ENCODE measurements at places on chromosomes 16 and 17.

DNA sequence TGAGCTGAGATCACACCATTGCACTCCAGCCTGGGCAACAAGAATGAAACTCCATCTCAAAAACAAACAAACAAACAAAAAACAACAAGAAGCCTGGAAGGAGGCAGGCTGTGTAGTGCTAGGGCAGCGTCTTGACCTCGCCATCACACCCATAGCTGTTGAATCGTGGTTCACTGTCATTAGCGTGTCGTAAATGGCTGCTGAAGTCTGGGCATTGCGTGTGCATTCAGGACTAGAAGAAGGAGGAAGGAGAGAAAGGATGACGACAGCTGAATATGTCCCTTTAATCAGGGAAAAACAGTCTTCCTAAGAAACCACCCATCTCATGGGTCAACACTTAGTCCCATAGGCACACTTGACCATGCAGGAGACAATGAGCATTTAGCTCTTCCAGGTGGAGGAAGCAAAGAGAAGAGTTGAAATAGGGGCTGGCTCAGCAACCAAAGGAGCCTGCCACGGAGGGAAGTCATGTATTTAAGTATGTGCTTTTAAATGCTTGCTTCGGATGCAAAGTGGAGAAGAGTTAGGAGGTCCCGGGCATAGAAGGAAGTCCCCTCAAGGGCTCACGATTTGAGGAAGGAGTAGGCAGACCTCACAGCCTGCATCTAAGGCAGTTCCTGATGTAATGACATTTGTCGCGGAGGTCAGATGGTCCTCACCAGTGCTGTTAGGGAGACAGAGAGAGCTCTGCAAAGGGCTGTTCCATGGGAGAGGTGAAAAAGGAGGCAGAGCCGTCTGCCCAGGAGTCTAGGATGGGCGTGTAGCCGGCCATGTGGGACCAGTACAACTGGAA, 8.8 kb downstream of the PRSS22 start:
- no peak for DNase-seq

DNA sequence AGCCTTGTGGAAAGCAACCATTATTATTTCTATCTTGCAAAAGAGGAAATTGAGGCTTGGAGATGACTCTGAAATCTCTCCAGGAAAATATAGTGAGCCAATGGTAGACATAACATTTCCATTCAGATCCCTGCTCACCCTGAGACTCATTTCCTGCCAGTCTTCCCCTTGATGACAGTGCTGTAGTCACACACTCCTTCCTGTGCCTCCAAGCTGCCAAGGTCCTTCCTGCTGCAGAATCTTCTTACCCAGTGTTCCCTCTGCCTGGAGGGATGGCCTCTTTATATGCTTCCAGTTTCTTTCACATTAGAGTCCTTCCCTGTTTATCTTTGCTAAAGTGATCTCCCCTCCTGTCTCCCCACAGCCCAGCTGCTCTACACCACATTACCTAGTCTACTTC, 648.1 kb downstream of the TOX3 start:
- no peak for DNase-seq

DNA sequence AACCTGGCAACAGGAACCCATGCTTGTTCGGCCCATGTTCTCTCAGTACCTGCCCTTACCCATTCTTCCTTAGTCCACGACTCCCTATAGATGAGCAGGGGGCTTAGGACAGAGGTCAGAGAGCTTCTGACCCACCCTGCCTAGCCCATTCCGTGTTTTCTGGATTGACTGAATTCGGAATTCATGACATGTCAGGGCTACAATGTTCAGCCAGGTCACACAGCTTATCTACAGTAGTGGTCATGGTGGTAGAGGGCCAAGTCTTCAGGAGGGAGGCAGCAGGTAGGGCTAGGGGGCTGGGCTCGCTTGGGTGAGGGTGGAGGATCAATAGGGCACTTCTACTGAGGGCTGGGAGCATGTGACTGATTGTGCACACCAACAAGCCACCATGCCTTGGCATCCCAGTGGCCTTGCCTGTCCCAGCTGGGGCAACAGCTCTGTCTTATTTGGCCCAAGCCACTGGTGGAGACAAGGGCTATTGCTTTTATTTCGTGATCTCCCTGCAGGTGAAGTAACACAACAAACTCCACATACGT, 3.1 kb downstream of the HEXIM2 start:
- no peak for DNase-seq

GRCh38 chr17:39054111-39054645, 87.0 kb upstream of the FBXO47 start:
- no peak for DNase-seq

DNA sequence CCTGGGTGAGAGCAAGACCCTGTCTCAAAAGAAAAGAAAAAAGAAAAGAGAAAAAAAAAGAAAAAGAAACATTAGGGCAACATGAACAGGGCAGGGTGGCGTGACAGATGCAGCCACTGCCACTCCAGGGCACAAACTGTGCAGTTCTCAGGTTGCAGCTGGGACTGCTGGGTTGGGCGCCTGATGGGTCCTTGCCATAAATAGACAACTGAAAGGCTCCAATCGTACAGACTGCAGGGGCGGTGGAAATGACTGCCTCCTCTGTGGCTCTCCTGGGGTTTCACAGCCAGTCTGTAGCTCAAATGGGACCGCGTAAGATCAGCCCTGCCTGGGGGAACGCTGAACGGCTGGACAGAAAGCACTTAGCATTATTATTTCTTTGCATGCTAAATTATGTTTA, 130.7 kb downstream of the CPPED1 start:
- no peak for DNase-seq

DNA sequence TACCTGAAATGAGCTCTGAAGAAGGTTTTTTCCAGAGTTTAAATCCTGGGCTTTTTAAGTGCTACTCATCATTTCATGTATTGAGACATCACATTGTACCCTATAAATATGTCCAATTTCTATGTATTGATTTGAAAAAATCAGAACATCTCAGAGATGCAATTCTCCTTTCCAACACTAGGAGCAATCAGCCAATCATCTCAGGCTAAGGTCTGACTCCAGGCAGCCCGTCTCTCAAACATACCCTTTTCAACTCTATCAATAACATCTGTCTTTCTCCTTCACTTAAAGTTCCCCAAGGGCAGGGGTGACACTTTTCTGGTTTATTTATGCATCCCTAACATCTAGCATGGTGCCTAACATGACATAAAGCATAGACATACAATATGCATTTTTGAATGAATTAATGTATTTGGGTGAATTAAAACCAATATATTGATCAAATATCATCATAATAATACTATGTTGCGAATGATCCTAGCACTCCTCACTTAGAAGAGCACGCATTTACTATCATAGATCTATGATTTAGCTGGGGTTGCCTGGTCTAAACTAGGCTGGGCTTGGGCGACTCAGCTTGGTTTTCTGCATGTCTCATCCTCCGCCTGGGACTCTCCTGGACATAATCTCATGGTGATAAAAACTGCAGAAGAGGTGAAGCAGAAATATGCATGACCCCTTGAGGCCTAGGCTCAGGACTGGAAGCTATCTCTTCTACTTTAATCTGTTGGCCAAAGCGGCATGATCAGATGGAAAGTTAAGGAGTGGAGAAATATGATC, 5.2 kb upstream of the CDH11 start:
- DNase-seq: no peak

DNA sequence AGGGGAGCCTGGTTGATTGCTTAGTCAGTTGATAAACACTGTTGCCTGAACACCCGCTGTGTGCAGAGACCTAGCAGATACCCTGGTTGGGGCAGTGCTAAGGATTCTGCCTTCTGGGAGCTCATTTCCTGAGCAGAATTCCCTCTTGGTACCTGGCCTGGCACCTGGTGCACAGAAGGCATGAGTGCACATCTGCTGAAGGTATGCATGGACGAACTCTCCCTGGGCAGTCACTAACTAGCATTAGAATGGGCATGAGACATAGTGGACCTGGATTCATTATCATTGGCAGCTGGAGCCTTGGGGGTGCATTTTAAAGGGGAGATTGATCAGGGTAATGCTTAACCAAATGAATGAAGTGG, 13.1 kb downstream of the ADCY7 start:
- DNase-seq: no peak

DNA sequence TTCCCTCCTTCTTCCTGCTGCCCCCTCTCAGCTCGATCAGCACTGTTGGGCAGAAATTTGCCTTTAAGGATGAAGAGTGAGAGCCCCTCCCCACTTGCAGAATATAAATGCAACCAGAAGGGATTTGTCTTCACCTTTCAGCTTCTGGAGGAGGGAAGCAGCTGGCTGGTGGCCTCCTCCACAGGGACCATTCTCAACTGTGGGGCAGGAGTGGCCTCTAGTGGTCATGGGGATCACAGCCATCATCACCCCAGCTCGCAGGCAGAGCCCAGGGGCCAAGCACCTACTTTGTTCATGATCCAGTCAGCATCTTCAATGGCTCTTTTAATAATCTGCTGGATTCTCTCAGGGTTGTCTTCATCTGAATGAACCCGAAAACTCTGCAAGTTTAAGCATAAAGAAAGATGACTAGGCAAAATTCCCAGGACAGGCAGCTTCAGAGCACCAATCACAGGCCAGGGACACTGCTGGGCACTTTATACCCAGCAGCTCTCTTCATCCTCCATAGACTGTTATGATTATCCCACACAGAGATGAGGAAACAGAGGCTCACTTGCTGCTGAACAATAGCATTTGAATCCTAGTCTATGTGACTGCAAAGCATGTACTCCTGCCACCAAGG, 13.1 kb downstream of the LYRM9 start:
- DNase-seq: no peak

DNA sequence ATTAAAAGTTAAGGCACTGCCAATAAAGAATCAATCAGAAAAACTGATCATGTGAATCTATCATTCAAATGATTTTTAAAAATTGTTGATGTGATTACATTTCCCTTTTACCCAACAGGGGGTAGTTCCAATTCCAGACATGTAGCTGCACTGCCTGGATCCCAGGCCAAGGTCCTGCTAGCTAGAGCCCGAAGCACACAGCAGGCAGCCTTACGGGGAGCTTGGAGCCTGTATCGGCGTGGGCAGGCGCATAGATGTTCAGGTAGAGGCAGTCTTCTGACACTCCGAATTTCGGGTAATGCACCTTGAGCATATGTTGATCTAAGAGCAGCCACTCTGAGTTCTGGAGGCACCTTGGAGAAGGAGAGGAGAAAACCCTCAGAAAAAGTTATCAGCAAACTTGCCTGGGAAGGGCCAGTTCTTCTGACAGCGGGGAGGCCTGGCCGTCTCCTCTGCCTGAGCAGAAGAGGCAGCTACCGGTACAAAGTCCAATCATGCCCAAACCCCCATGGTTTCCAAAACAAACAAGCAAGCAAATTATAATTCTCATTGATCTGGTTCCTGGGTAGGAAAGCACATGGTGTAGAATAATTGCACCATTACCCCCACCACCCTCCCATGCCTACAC, 3.6 kb downstream of the CES5A start:
- no peak for DNase-seq

GRCh38 chr16:19331794-19332193, 46.3 kb downstream of the CLEC19A start:
- no peak for DNase-seq

GRCh38 chr16:88705076-88705684, 1.0 kb downstream of the RNF166 start:
- DNase-seq: no peak

DNA sequence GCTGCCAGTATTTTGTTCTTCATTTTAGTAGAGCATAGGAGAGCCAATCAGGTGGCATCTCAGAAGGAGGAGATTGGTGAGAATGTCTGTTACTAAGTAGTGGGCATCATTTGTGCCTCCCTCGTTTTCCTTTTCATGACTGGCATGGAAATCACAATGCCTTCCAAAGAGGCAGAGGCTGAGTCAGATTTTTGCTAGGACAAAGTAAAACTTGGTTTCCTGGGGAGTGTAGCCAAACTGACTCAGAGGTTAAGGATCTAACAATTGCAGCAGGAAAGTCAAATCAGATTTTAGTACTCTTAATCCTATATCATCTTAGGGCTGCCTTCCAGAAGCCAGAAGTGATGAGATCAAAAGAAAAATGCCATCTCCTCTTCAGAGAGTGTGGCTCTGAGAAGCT, 138.7 kb downstream of the ANKFN1 start:
- DNase-seq: no peak

DNA sequence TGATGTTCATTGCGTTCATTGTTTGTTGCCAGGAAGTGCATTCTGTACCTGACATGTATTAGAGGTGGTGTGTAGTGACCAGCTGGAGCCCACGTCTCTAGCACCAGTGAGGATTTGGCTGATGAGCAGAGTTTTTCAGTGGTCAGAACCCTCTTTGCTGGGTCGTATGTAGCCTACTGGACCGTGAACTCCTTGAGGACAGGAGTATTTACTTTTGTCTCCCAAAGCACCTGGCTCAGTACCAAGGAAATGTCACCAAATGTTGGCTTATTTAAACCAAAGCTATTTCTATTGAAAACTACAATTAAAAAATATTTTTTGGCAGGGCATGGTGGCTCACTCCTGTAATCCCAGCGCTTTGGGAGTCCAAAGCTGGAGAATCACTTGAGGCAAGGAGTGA, 262.7 kb downstream of the SNX29 start:
- DNase-seq: no peak

DNA sequence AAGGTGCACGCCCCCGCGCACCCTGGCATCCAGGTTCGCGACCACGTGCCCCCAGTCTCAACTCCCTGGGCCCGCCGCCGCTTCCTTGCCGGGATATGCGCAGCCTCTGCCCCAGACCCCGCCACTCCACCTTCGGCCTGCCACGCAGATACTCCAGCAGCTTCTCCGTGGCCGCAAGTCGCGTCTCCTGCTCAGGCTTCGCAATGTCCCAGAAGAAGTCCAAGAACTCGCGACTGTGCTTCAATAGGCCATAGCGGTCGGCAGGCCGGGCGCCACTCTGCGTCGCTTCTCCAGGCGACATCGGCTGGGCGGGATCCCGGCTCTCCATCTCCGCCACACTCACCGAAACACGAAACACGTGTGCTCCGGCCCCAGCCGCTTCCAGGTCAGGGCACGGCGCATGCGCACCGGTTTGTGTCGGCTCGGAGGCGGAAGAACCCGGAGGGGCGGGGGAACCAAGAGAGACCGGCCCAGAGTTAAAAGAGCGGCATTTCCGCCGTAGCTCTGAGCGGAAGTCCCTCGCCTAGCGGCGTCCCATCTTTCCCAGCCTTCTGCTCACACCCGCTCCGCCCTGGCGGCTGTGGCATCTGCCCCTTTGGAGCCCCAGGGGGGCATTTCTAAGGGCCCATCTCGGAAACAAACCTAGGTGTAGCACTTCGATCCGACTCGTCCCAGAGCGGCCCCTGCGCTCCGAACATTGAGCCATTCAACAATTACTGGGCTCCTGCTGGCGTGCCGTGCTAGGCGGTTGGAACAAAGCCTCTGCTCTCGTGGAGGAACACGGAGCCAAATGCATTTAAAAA, at the start of gene MYBBP1A:
Gene MYBBP1A (minus strand): TSS at position 388 of the 803 bp plus-strand sequence. CDS start 60 bp downstream, at position 328.
- no peak for DNase-seq

- DNase-seq: no peak
Measured at GRCh38 chr16:30438835-30439234, 6.8 kb downstream of the SEPHS2 start.

- no peak for DNase-seq
Measured at GRCh38 chr17:71273441-71273840, 847.4 kb upstream of the SOX9 start.

All from vagina (tissue), 2 donors.